ENCODE measurements at places on chromosomes 2 and 18.

DNA sequence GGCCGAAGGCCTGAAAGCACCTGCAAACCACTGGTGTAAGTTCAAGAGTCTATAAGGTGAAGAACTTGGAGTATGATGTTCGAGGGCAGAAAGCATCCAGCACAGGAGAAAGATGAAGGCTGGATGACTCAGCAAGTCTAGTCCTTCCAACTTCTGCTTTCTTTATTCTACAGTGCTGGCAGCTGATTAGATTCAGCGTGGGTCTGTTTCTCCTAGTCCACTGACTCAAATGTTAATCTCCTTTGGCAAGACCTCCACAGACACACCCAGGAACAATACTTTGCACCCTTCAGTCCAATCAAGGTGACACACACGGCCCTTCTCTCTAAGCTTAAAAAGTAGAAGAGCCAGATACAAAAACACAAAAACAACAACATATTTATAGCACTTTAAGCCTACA is 43.4 kb downstream of the NMS start:
- DNase-seq, result no peak

DNA sequence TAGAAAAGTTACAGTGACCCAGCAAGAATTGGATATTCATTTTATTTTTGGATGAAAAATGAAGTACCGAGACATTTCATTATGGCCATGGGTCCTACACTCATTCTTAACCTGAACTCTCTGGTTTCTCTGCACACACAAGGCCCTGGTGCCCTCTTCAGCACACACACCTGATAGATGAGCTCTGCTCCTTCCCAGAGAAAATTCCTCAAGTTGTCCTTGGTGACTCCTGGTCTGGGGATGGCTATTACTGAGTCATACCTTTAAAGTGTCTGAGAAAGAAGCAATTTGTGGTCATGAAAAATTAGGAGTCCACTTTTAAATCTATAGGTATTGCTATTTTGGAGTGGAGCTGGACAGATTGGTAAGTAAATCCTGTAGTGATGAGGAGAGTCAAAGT is 311.5 kb downstream of the CDH2 start:
- DNase-seq, result no peak

DNA sequence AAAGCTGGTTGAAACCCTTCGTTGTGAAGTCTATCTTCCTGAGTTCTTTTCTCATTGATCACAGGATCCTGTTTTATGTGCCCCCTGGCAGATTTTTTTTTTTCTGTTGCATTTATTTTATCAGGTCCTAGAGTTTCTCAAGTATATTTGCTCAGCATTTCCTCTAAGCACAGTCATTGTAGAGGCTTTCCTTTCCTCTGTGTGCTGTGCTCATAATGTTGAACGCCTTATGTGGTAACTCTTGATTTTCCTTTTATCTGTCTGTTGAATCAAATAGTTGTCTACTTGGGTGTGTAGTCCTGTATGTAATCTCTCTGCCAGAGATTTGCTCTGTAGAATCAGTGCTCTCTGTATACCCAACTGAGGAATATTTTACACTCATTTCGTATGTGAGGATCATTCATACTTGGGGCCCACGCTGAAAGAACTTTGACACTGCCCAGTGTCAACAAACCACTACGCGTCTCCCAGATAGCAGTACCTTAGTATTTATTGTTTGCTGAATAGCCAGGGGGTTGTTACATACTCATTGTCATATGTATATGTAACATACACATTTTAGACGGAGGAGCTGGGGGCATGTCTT is 118.2 kb downstream of the CTNNA2 start:
- no peak for DNase-seq

DNA sequence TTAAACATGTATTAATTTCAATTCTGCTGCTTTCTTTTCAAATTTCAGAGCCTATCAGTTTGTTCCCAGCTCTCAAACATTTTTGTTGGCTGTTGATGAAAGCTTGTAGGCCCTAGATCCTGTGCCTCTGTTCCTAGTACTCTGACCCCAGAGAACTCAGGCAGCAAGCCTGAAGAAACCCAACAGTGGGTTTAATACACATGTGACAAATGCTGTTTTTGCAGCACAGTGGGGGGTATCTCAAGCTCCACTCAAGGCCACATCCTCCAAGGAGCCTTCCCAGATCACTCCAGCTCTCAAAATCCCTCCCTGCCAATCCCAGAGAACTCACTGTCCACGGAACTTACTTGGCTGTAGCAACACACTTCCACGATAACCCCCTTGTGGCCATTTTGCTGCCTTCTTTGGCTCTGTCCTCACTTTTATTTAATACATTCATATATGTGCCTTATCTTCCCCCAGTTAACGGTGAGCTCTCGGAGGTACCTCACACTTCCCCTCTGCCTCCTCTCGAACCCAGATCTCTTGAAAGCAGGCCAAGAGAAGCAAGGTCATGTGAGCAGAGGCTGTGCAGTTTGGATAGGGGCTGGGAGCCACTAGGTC is 122.4 kb downstream of the TNS1 start:
- no peak for DNase-seq

DNA sequence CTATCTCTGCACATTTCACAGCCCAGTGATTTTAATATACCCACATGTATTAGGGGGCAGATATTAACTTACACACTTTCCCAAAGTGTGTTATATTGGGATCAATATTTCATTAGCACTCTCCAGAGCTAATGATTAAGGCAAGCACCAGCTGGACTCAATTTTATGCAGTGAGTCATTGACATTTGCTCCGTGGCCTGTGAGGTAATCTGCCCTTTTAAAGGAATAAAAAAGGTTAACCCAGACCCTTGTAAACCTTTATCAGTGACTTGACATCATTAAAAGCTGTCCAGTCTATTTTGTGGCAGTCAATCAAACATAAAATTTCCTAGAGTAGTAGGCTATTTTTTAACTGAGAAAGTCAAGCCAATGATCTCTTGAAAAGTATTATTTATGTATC is 1870.4 kb upstream of the CELF4 start:
- DNase-seq, result no peak

GRCh38 chr2:69544951-69545350 is 98.6 kb downstream of the AAK1 start:
- DNase-seq, result no peak

DNA sequence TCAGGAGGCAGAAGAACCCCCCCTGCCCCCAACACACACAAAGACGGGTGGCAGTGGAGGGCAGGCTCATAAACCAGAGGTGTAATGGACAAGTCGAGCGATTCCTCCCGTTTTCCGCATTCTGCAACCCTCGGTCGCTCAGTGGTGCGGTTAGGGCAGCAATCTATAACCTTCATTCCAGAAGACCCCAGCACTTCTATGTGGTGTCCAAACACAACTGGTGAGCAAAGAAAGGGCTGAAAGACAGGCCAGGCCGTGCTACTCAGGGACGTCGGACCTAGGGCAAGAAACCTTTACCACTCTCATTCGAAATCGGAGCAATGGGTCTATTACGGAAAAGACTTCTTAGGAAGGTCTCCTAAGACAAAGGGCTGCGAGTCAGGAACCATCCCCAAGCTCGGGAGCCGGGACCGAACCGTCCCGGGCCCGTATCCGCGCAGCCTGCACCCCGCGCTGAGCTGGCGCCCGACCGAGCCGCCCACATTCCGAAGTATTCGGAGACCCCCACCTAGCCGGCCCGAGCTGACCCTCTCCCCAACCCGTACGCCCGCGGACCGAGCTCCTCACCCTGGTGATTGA is 568 bp downstream of the ARL5A start:
- DNase-seq, result peak; percentile 12

- DNase-seq, result peak; percentile 6
These were observed 15.0 kb downstream of the KCNJ13 start for GRCh38 chr2:232761301-232761907.

GRCh38 chr2:43058726-43059110 is 167.7 kb downstream of the ZFP36L2 start:
- DNase-seq, result no peak

- no peak for DNase-seq
These were observed 11.7 kb upstream of the GRHL1 start for GRCh38 chr2:9939587-9940485.

GRCh38 chr2:7539760-7540159 is 622.5 kb downstream of the RNF144A start:
- DNase-seq, result peak; percentile 12

DNA sequence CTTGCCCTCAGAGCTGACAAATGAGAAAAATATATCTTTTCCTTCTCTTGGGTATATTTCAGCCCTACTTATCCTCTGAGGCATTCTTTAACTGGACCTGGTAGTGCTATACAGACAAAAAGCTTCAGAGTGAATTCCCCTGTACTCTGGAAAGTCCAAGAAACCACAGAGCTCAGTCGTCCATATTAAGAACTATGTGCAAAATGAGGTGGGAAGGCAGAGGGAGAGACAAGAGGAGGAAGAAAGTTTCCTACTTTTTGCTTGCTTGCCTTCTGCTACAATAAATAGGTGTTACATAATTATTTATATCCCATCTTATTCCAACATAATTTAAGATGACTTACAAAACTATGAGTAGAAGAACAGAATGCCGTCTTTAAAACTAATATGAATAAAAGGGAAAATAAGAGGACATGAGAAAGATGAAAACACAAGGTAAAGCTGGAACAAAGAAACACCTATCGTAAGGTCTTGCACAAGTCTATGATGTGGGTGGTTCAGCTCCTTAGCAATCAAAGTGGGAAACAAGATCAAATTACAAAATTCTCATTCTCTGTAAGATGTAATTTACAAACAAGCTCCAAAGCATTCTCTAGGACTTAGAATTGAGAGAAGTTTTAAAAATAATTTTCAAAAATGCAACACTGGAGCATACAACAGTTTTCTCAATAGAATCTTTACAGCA is 97.9 kb downstream of the BAZ2B start:
- DNase-seq, result no peak

DNA sequence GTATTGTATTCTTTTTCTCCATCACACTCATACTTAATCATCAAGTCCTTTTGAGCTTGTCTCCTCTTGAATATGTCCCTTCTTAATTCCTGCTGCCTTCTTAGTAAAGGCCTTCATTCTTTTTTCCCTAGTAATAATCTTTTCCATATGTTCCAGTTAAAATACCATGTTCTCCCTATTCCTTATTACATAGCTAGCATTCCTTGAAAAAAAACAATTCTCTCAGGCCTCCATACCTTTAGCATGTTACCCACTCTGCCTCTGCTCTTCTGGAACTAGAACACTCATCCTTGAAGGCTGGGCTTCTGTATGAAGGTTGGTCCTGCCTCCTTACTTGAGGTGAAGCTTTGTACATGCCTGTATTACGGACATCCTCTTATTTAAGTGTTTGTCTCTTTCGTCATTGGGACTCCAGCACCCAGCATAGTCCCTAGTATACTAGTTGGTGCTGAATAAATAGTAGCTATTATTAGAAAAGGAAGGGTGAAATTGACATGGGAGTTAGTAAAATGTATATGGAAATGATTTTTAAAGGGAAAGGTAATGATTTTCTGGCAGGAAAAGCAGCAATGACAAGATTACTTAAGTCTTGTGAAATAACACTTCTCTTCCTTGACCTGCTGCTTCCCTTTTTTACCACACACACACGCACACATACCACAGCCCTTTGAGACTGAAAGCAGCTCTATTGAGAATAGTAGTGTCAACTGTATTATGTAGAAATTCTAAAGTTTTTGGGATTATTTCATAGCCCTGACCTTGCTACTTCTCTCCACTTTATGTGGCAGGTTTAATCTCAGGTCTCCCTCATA is 45.6 kb downstream of the REL start:
- peak; percentile 24 for DNase-seq

DNA sequence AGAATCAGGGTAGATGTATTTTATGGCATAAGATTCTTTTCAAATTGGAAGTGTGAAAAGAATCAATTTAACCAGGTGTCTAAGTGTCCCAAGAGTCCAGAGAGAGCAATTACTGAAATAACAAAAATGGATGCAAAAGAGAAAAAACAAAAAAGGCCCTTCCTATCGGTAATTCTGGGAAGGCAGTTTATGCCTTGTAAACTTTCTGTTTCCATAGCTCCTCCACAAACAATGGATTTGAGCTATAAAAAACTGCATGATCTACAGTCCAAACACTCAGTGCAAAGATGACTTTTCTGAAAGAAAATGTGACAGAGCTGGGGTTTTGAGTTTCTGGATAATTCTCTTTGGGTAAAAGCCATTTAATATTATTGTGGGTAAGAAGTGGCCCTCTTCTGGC is 366.1 kb downstream of the EN1 start:
- no peak for DNase-seq

DNA sequence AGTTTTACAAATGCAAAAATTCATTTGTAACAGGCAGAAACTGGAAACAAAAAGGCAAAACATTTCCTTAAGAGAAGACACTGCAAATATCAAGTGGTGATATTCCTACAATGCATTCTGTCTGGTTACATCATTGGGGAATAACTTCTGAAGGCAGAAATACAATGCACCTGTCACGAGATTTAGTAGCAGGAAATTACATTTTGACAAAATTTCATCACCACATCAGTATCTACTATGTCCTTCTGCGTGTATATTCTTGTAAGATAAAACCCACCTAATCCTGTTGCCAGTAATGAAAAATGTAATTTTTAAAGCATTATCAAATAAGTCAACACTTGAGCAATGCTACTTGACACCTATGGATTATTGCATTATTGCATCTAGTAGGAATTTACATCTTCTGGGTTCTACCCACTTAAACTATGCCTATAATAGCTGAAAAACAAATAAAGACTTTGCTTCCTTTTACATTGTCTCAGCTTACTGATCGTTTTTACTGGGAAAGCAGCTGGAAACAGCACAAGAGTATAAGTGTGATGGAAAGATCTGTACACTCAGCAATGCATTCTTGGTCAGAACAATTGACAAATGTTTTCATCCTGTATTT is 59.5 kb downstream of the IRS1 start:
- DNase-seq, result no peak

DNA sequence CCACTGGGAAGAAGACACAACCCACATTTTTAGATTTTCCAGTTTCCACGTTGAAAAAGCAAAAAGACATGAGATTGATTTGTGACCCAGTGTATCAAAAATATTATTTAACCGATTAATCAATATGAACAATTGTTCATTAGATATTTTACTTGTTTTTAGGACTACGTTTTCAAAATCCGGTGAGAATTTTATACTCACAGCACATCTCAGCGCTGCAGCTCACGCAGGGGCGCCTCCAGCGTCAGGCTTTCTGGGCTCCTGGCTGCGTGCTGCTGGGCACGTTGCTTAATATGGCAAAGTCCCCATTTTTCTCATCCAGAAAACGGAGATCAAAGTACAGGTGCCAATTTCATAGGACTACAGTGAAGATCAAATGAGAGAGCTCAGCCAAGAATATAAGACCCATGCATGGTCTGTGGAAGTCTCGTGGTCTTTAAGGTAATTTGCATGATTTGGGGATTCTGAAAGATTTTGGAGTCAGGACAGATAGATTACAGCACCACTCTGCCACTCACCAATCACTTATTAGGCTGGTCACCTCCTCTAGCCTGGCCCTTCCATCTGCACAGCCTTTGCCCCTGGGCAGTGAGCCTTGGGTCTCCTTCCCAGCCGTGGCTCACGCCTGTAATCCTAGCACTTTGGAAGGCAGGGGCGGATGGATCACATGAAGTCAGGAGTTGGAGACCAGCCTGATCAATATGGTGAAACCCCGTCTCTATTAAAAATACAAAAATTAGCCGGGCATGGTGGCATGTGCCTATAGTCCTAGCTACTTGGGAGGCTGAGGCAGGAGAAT is 36.2 kb downstream of the PTPN18 start:
- peak; percentile 20 for DNase-seq

Measured in AG08395 (cell line).